ENCODE measurements at places on chromosomes 11 and 22.

DNA sequence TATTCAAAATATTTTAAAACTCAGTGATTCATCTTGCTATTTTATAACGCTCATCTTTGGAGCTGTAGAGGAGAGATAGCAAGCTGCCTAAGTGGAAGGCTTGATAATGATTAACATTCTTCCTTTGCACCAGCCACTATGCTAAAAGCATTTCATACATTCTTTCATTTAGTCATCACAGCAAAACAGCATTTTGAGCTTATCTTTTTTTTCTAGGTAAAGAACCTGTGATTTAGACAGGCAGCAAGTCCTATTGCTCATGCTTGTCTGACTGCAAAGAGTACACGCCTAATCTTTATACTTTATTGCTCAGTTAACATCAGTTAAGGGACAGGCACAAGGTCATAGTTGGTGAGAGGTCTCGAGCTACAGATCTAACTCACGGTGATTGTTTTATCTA is 713.1 kb upstream of the ARHGAP42 start:
- H3K27ac ChIP-seq, result no peak overlapping the region
- no peaks in the 10 kb centered on the region for H3K36me3 ChIP-seq
- H3K4me3 ChIP-seq, result no peak overlapping the region
- no peaks in the 10 kb centered on the region for H3K27me3 ChIP-seq

GRCh38 chr22:40535189-40535512 is 101.4 kb downstream of the MRTFA start:
- H3K4me3 ChIP-seq, result no peak overlapping the region
- H3K27ac ChIP-seq, result peak overlapping the region; percentile 69
- no peak for DNase-seq
- H3K36me3 ChIP-seq, result no peaks in the 10 kb centered on the region

DNA sequence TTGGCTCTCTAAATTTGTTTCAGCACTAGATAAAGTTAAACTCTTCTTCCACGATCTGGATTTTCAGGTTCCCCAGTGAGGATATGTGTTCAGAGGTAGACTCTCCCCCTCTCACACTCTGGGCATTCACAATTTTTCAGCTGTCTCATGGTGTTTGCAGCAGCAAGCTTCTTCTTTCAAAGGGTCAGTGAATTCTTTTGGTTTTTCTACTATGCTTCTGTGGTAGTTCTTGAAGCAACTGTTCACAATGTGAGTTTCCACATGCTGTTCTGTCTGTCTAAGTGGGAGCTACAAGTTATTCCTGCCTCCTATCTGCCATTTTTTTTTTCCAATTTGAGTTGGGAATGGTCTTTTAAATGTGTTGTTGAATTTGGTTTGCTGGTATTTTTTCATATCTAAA is 25.4 kb downstream of the CNTF start:
- H3K27me3 ChIP-seq, result no peaks in the 10 kb centered on the region
- no peak overlapping the region for H3K27ac ChIP-seq
- no peaks in the 10 kb centered on the region for H3K4me1 ChIP-seq
- H3K36me3 ChIP-seq, result no peaks in the 10 kb centered on the region
- DNase-seq, result no peak

- no peaks in the 10 kb centered on the region for H3K4me1 ChIP-seq
- H3K36me3 ChIP-seq, result no peaks in the 10 kb centered on the region
- H3K27me3 ChIP-seq, result peaks cover 5% of the 10 kb centered on the region
- DNase-seq, result no peak
- no peak overlapping the region for H3K27ac ChIP-seq
These were observed 2.3 kb downstream of the LSP1 start for GRCh38 chr11:1854949-1855885.

DNA sequence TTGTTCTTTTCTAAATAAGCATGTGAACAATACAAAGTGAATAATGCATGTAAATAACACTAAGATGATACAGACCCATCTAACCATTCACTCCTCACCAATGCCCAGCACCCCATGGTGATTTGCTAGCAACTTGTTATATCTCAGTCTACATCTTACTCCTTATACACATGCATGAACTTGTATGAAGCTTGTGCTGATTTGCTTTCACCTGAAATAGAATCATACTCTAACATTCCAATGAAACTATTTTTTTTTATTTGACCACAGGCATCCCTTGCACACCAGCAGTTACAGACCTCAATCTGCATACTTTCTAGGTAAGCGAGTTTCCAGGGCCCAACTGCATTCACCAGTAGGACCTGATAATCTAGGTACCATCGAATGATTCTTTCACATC is 873.6 kb downstream of the OPCML start:
- H3K36me3 ChIP-seq, result no peaks in the 10 kb centered on the region
- H3K4me1 ChIP-seq, result no peaks in the 10 kb centered on the region
- H3K4me3 ChIP-seq, result no peak overlapping the region
- H3K27ac ChIP-seq, result no peak overlapping the region
- no peak for DNase-seq

GRCh38 chr22:18101536-18101935 is 9.1 kb upstream of the TUBA8 start:
- peaks cover 4% of the 10 kb centered on the region for H3K36me3 ChIP-seq
- H3K4me3 ChIP-seq, result no peak overlapping the region
- H3K4me1 ChIP-seq, result no peaks in the 10 kb centered on the region
- no peak for DNase-seq
- no peak overlapping the region for H3K27ac ChIP-seq
- no peaks in the 10 kb centered on the region for H3K27me3 ChIP-seq

- H3K4me3 ChIP-seq, result no peak overlapping the region
- H3K4me1 ChIP-seq, result no peaks in the 10 kb centered on the region
- peaks cover 16% of the 10 kb centered on the region for H3K36me3 ChIP-seq
- no peak for DNase-seq
These were observed 8.6 kb downstream of the HSCB start for GRCh38 chr22:28750471-28750881.

GRCh38 chr22:19671316-19671715 is 43.0 kb upstream of the SEPTIN5 start:
- H3K36me3 ChIP-seq, result no peaks in the 10 kb centered on the region
- H3K4me1 ChIP-seq, result no peaks in the 10 kb centered on the region
- H3K27me3 ChIP-seq, result peaks cover 16% of the 10 kb centered on the region
- H3K4me3 ChIP-seq, result no peak overlapping the region
- H3K27ac ChIP-seq, result no peak overlapping the region

GRCh38 chr11:45354976-45355705 is 69.0 kb upstream of the SYT13 start:
- H3K36me3 ChIP-seq, result no peaks in the 10 kb centered on the region
- peaks cover 18% of the 10 kb centered on the region for H3K27me3 ChIP-seq
- no peak for DNase-seq
- no peaks in the 10 kb centered on the region for H3K4me1 ChIP-seq
- H3K27ac ChIP-seq, result no peak overlapping the region

- H3K4me1 ChIP-seq, result peaks cover 2% of the 10 kb centered on the region
- no peak for DNase-seq
- no peaks in the 10 kb centered on the region for H3K36me3 ChIP-seq
- H3K4me3 ChIP-seq, result no peak overlapping the region
These were observed 320.7 kb downstream of the TMEM135 start for GRCh38 chr11:87358461-87358860.

- no peaks in the 10 kb centered on the region for H3K36me3 ChIP-seq
- no peak overlapping the region for H3K27ac ChIP-seq
- no peaks in the 10 kb centered on the region for H3K4me1 ChIP-seq
- H3K4me3 ChIP-seq, result no peak overlapping the region
- peaks cover 25% of the 10 kb centered on the region for H3K27me3 ChIP-seq
These were observed 17.8 kb upstream of the FXYD2 start for GRCh38 chr11:117842131-117842941.

- H3K27ac ChIP-seq, result no peak overlapping the region
- H3K4me3 ChIP-seq, result no peak overlapping the region
- peaks cover 4% of the 10 kb centered on the region for H3K36me3 ChIP-seq
- no peaks in the 10 kb centered on the region for H3K27me3 ChIP-seq
These were observed 2.5 kb downstream of the CSTF3 start for GRCh38 chr11:33158596-33159275.

- H3K4me3 ChIP-seq, result no peak overlapping the region
- no peak overlapping the region for H3K27ac ChIP-seq
- peaks cover 18% of the 10 kb centered on the region for H3K4me1 ChIP-seq
- H3K27me3 ChIP-seq, result no peaks in the 10 kb centered on the region
These were observed 86.9 kb downstream of the STIM1 start for GRCh38 chr11:3942160-3942955.

DNA sequence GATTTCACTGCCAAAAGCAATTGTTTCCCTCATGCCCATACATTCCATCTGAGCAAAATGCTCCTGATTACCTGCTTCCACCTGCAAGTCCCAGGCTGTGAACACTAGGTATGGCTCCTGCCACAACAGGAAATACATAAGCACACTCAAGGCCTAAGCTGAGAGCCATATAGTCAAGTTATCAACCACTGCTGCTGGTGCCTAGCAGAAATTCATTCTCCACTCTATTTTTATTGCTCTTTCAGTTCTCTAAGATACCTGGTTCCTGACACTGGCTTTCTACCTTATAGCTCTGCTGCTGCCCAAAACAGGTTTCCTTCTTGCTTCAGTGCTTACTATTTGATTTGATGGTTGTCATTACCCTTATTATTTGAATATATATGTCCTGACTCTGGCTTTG is 31.6 kb downstream of the SLC36A4 start:
- H3K27me3 ChIP-seq, result no peaks in the 10 kb centered on the region
- no peaks in the 10 kb centered on the region for H3K36me3 ChIP-seq
- no peak overlapping the region for H3K4me3 ChIP-seq

DNA sequence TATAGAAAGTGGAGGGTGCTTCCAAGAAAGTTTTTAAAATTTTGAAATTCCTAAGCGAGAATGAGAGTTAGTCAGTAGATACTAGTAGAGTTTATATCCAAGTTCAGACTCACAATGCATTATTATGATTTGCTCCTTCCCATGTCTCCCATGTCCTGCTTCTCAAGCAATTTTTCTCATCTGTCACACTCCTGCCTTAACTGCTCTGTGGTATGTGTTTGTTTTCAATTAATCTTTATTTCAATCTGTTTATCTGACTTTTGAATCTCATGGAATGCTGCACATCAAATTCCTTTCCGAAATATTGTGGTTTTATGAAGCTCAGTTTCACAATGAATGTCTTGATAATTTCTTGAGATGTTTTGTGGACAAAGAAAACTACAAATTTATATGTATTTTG is 18.1 kb downstream of the THY1 start:
- H3K27ac ChIP-seq, result no peak overlapping the region
- DNase-seq, result no peak
- no peaks in the 10 kb centered on the region for H3K36me3 ChIP-seq
- H3K4me1 ChIP-seq, result no peaks in the 10 kb centered on the region

GRCh38 chr22:42596863-42597530 is 17.7 kb downstream of the POLDIP3 start:
- H3K27ac ChIP-seq, result no peak overlapping the region
- no peaks in the 10 kb centered on the region for H3K27me3 ChIP-seq
- no peaks in the 10 kb centered on the region for H3K4me1 ChIP-seq

DNA sequence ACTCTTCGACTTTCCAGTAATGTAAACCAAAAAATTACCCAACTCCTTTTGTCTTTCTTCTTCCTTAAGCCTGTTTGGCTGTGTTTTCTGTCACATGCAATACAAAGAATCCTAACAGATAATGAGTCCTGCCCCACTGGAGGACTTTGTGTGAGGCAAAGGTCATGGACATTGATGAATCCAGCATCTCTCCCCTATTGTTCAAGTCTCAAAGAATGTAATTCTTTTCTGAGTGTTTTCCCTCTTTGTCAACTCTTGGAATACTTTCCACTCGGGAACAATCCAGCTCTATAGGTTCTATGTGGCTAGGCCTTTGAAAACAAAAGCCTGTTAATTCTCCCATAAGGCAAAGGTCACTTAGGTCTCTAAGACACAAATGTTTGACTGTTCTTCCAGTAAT is 100.7 kb downstream of the FAR1 start:
- H3K4me3 ChIP-seq, result no peak overlapping the region
- H3K4me1 ChIP-seq, result no peaks in the 10 kb centered on the region
- peaks cover 3% of the 10 kb centered on the region for H3K27me3 ChIP-seq

- H3K4me3 ChIP-seq, result peak overlapping the region; percentile 69
- peaks cover 47% of the 10 kb centered on the region for H3K4me1 ChIP-seq
- H3K27me3 ChIP-seq, result no peaks in the 10 kb centered on the region
These were observed 683 bp downstream of the PLA2G6 start for GRCh38 chr22:38180841-38181452.

DNA sequence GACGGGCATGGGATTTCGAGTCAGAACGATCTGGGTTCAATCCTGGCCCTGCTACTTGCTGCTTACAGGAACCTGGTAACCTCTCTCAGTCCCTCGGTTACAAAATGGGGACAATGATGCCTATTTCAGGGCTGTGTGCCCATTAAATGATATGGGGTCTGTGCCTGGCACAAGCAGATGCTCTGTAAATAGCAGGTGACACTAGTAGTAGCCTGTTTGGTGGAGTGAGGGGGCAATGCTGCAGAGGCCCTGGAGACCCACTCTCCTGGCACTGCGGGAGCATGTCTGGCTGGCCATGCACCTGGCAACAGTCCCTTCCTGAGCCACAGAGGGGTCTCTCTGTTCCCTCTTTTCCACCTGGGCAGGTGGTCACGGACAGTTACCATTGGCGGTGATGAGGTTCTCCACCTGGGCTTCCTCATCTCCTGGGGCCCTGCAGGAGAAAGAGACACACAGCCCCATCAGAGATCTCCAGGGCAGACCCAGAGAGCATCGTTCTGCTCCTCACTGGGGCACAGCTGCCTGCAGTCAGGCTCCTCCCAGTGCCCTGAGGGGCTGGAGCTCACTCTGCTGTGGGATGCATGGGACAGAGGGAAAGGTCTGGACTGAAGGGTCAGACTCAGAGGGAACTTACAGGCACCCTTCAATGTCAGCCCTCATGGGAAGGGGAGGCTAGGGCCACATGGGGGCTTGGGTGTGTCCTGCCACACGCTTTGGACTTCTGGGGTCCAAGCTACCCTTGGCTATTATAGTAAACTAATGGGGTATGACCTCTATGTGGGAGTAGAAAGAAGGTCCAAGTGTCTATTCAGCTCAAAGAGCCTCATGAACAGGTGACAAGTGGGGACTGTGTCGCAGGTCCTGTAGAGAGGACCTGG is 15.6 kb upstream of the FXYD2 start:
- DNase-seq, result no peak
- H3K27ac ChIP-seq, result no peak overlapping the region
- no peaks in the 10 kb centered on the region for H3K36me3 ChIP-seq
- H3K4me1 ChIP-seq, result no peaks in the 10 kb centered on the region
- H3K27me3 ChIP-seq, result peaks cover 35% of the 10 kb centered on the region

- no peaks in the 10 kb centered on the region for H3K36me3 ChIP-seq
- peak; percentile 92 for DNase-seq
- no peaks in the 10 kb centered on the region for H3K27me3 ChIP-seq
- peaks cover 39% of the 10 kb centered on the region for H3K4me1 ChIP-seq
These were observed 32.3 kb downstream of the ARVCF start for GRCh38 chr22:19984201-19984753.

DNA sequence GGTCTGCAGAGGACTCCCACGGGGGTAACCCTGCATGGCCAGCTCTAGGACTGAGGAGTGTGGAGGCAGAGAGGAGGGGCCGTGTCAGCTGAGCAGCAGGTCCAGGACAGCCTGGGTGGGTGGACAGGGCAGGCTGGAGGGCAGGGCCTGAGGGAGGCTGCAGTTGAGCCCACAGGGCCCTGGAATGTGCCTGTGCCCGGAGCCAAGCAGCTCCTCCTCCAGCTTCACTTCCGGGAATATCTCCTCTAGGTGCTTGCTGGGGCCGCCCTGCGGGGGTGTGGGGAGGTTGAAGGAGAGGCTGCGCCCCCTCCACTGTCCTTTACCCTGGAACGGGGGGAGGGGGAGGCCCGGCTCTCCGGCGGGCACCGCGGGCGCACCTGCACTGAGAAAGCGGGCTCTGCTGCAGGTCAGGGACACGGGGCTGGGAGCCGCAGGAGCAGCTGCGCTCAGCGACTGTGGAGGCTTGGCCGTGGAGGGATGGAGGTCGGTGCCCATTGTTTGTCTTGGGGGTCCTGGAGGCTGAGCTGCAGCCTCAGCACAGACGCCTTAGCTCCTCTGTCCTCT is 1293.2 kb downstream of the BRD1 start:
- no peaks in the 10 kb centered on the region for H3K27me3 ChIP-seq
- H3K36me3 ChIP-seq, result no peaks in the 10 kb centered on the region
- H3K4me3 ChIP-seq, result no peak overlapping the region
- DNase-seq, result no peak

Data from keratinocyte (primary cell).